ENCODE measurements at places on chromosomes 12 and 14.

DNA sequence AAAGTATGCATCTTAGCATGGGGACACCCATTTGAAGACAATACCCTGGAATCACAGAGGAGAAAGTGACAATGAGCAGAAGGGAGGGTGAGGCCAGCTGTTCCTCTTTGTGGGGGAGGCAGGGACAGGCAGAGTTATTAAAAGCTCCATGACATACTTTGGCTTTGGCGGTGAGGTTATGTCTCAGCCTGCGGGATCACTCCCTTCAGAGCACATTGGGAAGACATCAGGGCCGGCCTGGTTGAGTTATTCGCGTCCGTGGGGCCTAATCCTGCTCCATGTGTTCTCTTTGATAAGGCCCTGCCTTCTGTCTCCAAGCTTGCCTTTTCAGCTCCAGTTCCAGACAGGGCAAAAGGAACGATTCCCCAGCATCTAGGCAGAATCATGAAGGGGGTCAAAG is 98.8 kb upstream of the NTF3 start:
- DNase-seq = no peak

DNA sequence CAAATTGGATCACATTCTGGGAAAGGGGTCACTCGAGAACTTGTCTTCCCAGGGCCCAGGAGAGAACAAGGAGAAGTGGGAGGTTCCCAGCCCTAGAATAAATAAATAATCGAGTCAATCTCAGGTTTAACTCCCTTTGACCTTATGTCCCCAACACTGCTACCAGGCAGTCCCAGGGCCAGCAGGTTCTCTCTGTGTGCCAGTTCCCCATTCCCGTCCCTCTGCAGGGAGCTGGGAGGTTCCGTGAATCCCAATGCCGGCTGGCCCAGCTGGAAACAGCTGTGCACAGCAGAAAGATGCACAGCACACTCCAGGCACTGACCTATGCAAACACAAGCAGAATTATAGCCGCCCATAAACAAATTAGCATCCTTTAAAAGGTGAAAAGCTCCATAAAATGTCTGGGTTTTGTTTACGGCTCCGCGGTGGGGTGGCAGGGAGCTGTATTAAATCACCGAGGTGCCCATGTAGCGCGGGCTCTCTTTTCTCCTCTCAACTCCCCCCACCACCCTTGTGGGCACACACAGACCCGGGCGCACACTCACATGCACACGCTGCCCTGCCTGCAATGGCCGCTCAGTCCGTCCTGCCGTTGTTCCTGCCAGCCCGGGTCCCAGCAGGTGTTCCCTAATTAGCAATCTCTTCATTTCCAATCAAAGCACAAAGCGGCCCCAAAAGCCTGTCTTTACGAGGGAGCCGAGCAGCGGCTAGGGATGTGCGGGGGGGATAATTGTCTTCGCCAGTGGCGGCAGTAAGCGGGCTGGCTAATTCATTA is 46.6 kb upstream of the ESRRB start:
- no peak for DNase-seq

- no peak for DNase-seq
These were observed 64.0 kb upstream of the DIO2 start for GRCh38 chr14:80275208-80275850.

GRCh38 chr12:55019784-55020183 is at the start of gene NEUROD4:
NEUROD4 (plus strand) TSS chr12:55019974; CDS start chr12:55026440, 6,466 bp downstream.
- DNase-seq = no peak

DNA sequence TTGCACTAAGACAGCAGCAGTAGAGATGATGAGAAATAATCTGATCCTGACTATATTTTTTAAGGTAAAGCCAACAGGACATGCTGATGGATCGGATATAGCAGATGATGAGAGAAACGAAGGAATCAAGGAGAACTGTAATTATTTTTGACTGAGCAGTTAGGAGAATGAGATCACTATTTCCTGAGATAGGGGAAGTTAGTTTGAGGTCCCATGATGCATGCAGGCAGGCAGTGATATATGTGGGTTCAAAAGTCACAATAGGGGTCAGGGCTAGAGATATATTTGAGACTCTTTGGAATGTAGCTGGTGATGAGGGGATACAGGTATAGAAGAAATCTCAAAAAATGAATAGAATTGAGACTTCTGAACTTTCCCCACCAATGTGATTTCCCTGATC is 107.6 kb downstream of the GTF2A1 start:
- no peak for DNase-seq

DNA sequence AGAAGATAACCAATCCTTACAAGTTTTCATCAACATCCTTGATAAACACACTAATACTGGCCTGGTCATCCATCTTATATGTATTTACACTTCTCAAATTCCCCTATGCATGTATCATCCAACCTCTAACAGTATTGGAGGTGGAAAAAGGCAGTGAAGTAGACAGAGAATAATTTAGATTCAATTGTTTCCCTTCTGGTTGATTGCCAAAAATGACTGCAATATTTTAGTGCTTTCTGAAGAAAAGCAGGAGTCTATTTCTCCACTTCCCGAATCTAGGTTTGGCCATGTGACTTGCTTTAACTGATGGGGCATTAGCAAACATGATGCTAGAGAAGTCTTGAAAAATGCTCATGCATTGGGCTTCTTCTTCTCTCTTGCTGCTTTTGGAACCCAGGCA is 78.3 kb upstream of the METAP2 start:
- DNase-seq = no peak

- DNase-seq = no peak
These were observed 5.4 kb upstream of the IPO8 start for GRCh38 chr12:30701056-30701455.

- DNase-seq = no peak
These were observed 22.6 kb upstream of the LUM start for GRCh38 chr12:91133871-91134270.

GRCh38 chr12:52183544-52183910 is 8.3 kb downstream of the KRT80 start:
- DNase-seq = no peak

DNA sequence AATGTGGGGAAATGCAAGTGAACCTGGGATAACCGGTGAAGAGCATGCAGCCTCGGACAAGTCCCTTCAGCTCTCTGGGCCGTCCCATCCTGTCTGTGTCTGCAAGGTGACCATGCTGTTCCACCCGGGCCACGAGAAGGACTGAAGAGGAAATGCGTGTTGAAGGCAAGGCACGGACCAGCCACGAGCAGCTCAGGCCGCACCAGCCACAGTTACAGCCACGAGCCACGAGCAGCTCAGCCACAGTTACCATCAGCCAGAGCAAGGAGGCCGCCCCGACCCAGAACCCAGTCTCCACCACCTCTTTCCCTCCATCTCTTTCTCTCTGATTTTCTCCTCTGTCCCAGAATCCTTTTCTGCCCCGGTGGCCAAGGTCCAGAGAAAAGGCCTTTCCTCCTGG is 18.8 kb upstream of the GALNT9 start:
- no peak for DNase-seq

DNA sequence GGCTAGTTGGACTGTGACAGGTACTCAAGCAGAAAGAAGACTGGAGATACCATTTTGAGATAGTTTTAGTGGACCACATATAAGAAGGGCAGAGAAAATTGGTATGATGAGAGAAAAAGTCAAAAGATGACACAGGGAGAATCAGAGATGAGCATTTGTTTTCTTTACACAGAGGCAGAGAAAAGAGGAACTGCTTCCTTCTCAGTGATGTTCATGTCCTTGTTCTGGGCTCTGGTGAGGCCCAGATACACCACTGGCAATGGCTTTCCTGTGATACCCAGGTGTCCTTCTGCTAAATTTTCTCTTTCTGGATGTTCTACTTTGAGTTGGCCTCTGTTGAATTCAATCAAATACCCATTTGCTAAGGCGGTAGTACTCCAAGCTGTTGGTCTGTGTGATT is 1782.7 kb upstream of the SEL1L start:
- DNase-seq = no peak

GRCh38 chr14:20512177-20512905 is 7.0 kb downstream of the RNASE10 start:
- no peak for DNase-seq

GRCh38 chr12:26798640-26799039 is 34.4 kb downstream of the ITPR2 start:
- DNase-seq = no peak

- DNase-seq = no peak
These were observed 130.4 kb downstream of the BRMS1L start for GRCh38 chr14:35956376-35957085.

DNA sequence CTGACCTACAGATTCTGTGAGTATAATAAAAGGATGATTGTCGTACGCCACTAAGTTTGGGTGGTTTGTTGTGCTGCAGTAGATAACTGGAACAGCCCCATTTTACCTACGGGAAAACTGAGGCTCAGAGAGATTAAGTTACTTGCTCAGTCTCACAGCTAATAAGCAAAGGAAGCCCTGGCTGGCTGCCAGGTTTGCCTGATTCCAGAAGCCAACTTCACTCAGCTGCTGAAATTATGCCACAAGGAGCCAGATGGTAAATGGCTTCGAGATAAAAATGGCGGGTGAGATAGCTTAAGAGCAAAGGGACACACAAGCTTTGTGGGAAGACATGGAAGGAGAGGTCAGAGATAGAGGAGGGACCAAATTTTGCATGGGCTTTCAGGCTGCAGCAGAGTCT is 191.5 kb upstream of the NOS1 start:
- DNase-seq = no peak

DNA sequence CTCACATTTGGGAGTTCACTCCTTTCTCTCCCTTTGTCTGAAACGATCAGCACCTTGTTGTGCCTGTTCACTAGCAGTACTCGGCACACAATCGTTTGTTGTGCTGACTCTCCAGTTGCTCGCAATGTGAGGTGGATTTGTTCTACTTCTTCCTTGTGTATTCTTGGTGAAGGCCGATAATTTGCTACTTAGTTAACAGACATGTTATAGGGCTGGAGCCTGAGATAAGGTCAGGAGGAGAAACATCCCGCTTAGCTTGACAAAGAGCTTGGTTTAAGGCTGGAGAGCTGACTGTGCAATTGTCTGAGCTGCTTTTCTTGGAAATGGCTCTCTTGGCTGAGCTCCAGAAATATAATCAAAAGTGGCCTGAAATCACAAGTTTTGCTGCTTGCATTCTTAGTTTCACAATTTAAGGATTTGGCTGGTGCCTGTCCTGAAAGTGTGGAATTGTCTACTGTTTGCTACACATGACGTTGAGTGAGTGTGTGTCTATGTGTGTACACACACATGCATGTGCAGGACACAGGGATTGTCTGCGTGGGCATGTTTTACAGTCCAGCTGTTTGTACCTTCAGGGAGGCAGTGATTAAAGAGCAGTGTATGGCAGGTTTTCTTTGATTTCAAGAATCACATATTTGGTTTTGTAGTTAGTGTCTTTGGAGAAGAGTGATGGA is 77.7 kb downstream of the ARF6 start:
- no peak for DNase-seq

- peak; percentile 1 for DNase-seq
These were observed 29.7 kb upstream of the NR2C1 start for GRCh38 chr12:95102916-95103671.

DNA sequence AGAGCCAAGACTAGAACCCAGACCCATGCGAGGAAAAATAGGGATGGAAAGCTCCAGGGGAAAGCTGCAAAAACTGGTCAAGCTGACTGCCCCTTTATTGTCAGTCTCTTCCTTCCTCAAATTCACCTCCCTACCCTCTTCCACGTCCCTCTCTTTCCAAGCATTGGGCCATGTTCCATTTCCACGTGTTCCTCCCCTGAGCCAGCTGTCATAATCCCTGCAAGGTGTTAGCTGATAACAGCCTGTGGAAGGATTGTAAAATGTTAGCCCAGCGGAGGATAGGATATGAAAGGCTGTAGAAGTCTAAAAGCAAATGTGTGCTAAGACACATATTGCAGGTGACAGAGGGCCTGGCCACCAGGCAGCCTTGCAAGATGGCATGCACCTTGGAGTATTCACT is 88.0 kb upstream of the MAX start:
- DNase-seq = no peak

GRCh38 chr14:105351920-105352851 is 37.6 kb downstream of the PACS2 start:
- peak; percentile 85 for DNase-seq

DNA sequence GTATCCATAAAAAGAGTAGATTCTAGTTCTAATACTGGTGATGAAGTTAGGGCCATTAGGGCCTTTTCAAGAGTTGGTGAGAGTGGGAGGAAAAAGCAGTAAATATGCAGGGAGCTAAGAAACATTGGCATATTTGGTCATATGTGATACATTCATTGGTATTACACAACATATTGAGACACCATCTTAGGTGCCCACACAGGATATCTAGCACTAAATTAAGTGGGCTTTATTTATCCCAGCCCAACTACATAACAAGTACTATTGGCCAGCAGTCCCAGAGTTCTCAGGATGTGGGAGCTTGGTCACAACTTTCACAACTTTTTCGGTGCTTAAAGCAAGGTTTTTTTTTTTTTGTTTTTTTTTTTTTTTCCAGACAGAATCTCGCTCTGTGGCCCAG is 2.0 kb upstream of the ING4 start:
- no peak for DNase-seq

DNA sequence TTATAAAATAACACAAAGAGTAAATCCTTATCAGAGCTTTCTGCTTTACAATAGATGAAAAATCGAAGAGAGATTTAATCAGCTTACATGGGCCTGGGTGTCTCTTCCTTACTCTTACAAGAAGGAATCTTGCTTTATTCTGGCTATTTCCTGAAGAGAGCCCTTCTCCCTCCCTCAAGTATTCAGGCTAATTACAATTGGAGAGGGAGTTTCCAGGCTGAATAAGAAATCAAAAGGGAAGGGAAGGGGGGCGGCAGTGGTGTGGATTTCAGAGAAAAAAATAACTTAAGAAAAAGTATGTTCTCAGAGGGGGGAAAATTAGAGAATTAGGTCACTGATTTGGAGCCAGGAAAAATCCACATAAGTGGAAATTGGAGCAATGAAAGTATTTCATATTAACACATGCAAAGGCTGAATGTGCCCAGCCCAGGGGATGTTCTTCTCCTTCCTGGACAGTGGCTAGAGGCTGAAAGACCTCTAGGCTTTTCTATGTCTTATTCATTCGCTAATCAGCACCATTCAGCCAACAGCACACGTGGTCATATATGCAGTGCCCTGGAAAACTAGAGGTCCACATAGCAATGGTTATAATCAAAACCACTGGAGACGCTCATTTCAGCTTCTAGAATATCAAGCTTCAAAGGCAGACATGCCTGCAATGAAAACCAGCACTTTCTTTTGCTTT is 158.9 kb upstream of the BTG1 start:
- no peak for DNase-seq

- no peak for DNase-seq
These were observed 334.3 kb upstream of the OR4E1 start for GRCh38 chr14:22007784-22008412.

DNA sequence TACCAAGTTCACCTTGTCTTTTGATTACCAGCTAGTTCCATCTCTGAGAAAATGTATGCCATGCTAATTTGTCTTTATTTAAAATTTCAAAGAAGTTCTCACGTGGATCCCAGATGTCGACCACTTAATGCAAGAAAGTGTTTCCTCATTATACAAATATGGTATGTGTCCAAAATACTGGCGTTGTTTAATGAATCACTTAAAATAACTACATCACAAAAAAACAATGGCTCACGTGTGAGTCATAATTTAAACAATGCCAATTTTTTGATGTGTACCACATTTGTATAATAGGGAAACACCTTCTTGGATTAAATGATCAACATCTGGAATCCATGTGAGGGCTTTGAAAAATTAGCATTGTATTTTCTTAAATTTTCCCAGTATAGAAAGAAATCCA is 40.8 kb downstream of the DBX2 start:
- no peak for DNase-seq
